ENCODE measurements at places on chromosomes 5 and 9.

GRCh38 chr5:78958672-78959445, 26.3 kb downstream of the ARSB start:
- DNase-seq, result no peak

- no peak for DNase-seq
These were observed 2.7 kb downstream of the NDST1 start for GRCh38 chr5:150510460-150511263.

DNA sequence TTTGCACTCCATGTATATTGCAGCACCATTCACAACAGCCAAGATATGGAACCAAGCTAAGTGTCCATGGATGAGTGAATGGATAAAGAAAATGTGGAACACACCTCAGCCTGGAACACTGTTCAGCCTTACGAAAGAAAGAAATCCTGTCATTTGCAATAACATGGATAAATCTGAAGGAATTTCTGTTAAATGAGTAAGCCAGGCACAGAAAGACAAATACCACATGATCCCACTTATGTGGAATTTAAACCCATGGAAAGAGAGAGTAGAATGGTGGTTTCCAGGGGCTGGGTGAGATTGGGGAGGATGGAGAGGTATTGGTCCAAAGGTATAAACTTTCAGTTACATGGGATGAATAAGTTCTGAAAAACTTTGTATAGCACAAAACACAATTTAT, 228.9 kb upstream of the CD180 start:
- DNase-seq, result no peak

GRCh38 chr5:98917433-98917832, 11.4 kb downstream of the CHD1 start:
- DNase-seq, result no peak

DNA sequence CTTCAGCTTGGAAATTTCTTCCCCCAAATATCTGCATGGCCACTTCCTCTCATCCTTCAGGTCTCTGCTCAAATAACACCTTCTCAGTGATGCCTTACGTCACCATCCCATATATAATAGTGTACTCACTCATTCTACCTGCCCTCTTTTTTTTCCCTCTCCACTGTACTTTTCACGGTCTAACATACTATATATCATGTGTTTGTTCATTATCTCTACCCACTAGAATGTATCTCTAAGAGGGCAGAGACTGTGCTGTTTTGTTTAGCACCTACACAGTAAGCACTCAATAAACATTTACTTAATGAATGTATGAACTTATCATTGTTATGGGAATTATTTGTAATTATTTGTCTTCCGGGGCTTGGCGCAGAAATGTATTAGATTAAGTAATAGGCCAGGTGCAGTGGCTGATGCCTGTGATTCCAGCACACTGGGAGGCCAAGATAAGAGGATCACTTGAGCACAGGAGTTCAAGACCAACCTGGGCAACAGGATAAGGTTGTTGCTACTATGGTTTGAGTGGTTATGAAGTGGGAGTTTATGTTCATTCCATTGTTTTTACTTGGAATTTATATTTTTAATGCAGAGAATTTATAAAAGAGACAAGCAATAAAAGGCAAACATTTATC, 6.0 kb upstream of the IL13 start:
- no peak for DNase-seq

- DNase-seq, result no peak
These were observed 60.1 kb downstream of the CCDC171 start for GRCh38 chr9:15612962-15613361.

GRCh38 chr5:92838253-92838652, 742.8 kb downstream of the NR2F1-AS1 start:
- DNase-seq, result no peak

DNA sequence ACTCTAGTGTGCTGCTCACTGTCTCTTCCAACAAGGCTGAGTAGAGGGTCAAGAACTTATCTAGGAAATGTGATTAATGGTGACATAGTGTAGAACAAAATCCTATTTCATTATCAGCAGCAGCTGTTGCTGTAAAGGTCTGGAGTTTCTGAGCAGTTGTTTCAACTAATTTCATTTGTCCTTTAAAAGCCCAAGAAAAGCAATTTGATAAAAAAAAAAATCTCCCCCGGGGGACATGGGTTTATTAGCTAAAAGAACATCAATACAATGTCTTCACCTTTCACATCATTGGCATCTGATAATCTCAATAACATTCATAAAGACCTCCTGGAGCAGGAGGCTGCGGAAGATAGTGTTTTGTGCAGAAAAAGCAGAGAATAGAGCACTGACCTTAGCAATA, 468.1 kb downstream of the KCTD16 start:
- DNase-seq, result no peak

GRCh38 chr9:15531380-15531779, 20.6 kb upstream of the PSIP1 start:
- DNase-seq, result no peak

DNA sequence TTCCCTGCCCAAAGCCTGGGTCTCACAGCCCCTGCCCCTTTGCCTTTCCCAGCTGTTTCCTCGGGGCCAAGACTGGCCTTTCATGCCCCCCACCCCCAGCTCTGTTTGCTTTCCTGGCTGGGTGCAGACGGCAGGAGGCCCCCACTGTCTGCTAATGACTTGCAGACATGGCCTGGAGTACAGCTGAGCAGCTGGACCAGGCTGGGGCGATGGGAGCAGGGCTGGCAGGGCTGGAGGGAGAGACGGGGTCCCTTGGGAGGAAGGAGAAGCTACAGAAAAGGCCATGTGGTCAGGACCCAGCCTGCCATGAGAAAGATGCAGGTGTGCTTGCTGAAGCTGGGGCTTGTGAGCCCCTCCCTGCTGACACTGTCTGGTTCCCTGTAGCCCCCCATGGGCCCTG, 28.3 kb upstream of the GFPT2 start:
- DNase-seq, result no peak

- no peak for DNase-seq
These were observed 204.1 kb upstream of the EFNA5 start for GRCh38 chr5:107874795-107875194.

DNA sequence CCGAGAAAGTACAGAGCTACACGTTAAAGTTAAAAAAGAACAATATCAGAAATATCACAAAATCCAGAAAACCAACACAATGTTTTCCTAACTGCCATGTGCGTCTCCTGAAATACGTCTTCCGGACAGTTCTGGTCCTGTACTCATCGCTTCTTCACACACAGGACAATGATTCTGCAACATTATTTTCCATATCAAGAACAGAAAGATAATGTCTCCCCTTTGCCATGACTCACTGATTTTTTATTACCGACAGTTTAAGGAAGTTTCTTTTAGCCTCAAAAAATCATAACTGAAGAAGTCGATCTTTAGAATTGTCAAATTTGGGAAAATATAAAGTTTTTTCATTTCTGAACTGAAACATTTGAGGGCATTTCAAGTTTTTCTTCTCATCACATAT, 2.5 kb downstream of the TBC1D9B start:
- no peak for DNase-seq

DNA sequence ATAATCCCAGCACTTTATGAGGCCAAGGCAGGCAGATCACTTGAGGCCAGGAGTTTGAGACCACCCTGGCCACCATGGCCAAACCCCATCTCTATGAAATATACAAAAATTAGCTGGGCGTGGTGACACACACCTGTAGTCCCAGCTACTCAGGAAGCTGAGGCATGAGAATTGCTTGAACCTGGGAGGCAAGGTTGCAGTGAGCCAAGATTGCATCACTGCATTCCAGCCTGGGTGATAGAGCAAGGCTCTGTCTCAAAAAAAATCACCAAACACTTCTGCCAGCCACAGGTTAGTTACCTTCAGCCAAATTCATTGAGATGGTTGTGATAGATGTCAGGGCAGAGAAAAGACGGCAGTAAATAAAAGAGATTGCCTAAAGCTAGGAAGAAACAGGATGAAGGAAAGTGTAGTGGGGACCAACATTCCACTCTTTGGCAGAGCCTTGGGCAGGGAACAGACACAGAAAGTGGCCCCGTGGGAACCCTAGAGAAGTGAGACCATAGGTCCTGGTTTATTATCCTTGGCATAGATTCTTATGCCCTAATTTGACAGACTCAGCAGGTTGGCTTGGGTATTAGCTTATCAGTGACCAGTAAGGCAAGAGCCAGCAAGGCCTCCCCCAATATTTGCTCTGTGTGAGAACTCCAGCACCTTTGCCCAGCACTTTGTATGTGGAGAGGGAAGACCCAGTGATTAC, 5.5 kb upstream of the CEP120 start:
- DNase-seq, result no peak

GRCh38 chr5:167355346-167355745, 936.1 kb upstream of the WWC1 start:
- no peak for DNase-seq

GRCh38 chr5:61322738-61323725, 9.0 kb upstream of the ZSWIM6 start:
- DNase-seq, result no peak

GRCh38 chr9:77879437-77879943, 152.1 kb downstream of the GNAQ start:
- DNase-seq, result no peak

- no peak for DNase-seq
These were observed 45.5 kb downstream of the GPBP1 start for GRCh38 chr5:57219386-57219785.

DNA sequence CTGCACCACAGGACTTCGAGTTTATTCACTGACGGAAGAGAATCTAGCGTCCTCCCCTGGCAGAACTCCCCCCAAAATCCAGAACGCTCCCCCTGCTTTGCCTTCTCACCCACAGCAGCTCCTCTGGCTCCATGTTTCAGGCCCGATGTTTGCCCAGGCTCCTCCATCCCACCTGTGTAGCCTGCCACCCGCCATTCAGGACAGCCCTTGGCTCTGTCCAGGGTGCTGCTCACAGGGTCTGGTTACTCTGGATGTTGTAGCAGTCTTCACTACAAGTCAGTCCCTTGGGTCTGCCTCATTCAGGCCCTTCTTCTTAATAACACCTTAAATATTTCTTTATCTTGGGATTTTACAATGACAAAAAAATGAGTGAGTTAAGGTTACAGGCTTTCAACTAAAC, 41.3 kb upstream of the SV2C start:
- DNase-seq, result no peak

GRCh38 chr5:175623088-175623487, 34.8 kb upstream of the HRH2 start:
- no peak for DNase-seq

DNA sequence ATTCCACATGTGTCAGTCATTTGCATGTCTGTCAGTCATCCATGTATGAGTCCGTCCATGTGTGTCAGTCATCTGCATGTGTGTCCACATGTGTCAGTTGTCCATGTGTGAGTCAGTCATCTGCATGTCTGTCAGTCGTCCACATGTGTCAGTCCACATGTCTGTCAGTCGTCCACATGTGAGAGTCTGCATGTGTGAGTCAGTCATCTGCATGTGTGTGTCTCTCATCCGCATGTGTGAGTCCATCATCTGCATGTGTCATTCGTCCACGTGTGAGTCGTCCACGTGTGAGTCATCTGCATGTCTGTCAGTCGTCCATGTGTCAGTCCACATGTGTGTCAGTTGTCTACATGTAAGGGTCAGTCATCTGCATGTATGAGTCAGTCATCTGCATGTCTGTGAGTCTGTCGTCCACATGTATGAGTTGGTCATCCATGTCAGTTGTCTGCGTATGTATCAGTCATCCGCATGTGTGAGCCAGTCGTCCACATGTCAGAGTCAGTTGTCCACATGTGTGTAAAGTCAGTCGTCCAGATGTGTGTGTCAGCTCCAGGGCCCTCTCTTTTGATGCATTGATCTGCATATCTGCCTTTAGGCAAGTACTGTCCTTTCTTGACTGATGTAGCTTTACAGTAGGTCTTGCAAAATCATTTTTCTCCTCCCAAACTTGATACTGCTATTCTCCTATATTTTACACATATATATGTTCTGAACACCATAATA, 72.5 kb upstream of the CACNA1B start:
- DNase-seq, result no peak

GRCh38 chr9:98130576-98131228, 11.7 kb upstream of the TRIM14 start:
- DNase-seq, result no peak

GRCh38 chr9:121282277-121283079, 14.5 kb downstream of the GSN start:
- peak; percentile 60 for DNase-seq

- no peak for DNase-seq
These were observed 18.3 kb upstream of the FUBP3 start for GRCh38 chr9:130561056-130561455.

- no peak for DNase-seq
These were observed 1369.8 kb upstream of the CDH9 start for GRCh38 chr5:28408186-28408585.

- DNase-seq, result no peak
These were observed 16.5 kb downstream of the HSDL2 start for GRCh38 chr9:112396416-112396815.

DNA sequence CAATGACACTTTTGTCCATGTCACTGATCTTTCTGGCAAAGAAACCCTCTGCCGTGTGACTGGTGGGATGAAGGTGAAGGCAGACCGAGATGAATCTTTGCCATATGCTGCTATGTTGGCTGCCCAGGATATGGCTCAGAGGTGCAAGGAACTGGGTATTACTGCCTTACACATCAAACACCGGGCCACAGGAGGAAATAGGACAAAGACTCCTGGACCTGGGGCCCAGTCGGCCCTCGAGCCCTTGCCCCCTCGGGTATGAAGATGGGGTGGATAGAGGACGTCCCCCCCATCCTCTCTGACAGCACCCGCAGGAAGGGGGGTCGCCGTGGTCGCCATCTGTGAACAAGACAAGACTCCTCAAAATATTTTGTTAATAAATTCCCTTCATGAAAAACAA, 12.0 kb downstream of the SEMA6A start:
- DNase-seq, result no peak

- DNase-seq, result no peak
These were observed 375.1 kb downstream of the MED10 start for GRCh38 chr5:6003040-6003825.

GRCh38 chr5:173294673-173295320, 33.4 kb downstream of the STC2 start:
- no peak for DNase-seq

GRCh38 chr9:20906326-20906725, 125.1 kb downstream of the HACD4 start:
- DNase-seq, result no peak

DNA sequence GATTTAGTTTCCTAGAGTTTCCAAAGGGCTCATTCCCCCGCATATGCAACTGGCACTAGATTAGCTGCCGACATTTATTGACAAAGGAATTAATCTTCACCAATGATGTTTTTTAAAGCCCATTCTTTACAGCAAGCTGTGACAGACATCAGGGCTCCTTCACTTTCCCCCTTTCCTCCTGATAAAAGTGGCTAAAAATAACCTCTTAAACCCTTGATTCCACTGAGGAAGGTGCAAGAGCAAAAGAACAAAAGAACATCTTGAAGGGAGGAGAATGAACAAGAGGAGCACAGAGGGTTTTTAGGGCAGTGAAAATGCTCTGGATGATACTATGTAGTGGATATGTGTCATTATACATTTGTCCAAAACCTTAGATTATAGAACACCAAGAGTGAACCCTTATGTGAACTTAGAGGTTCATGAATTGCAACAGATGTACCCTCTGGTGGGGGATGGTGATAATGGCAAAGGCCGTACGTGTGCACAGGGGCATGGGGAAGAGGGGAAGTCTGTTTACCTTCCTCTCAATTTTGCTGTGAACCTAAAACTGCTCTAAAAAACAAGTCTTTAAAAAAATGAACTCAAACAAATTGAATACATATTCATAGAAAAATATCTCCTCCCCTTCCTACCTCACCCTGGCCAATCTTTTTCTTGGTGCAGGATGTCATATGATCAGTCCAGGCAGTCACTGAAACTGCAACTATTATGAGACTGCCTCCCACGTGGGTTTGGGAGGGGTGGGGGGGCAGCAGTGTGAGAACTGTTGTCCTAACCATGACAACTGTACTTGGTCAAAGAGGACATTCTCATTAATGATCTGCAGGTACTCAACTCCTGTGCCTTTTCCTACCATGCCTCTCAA, 83.0 kb downstream of the MARCHF3 start:
- DNase-seq, result no peak

GRCh38 chr5:4387290-4387689, 752.8 kb upstream of the ADAMTS16 start:
- DNase-seq, result no peak
